ENCODE measurements at places on chromosomes 2 and 18.

GRCh38 chr18:11745521-11745920 lies 56.5 kb downstream of the GNAL start:
- no peak for DNase-seq

DNA sequence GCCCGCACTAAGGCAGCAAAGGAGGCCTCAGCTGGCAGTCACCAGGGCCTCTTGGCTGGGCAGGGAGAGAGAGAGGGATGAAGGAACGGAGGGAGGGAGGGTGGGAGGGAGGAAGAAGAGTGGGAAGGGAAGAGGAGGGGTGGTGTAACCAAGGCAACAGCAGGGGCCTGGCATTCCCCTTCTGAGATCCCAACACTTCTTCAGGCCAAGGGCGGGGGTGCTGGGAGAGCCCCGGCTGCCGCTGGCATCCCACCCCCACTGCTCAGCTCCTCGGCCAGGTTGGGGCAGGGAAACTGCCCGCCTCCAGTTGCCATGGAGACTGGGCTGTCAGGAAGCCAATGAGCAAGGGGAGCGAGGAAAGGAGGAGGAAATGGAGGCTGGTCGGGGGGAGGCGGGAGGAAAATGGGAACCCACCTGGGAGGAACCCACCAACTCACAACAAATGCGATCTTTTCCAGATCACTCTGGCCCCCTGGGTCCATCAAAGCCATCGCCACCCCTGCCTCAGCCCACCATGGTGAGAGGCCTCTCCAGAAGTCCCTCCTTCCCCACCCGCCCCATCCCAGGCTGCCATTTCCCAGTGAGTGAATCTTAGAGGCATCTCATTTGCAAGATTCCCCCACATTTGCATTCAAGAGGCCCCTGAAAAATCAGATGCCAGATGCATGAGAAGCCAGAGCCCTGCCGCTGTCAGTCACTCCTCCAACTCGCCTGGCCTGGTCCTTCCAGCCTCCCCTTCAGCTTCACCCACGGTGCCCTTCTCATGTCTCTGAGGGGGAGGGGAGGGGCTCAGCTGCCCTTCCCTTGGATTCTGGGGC lies 12.4 kb downstream of the SH2D6 start:
- DNase-seq, result peak; percentile 93

- DNase-seq, result no peak
Measured at GRCh38 chr2:172674034-172674967, 61.3 kb upstream of the RAPGEF4 start.

DNA sequence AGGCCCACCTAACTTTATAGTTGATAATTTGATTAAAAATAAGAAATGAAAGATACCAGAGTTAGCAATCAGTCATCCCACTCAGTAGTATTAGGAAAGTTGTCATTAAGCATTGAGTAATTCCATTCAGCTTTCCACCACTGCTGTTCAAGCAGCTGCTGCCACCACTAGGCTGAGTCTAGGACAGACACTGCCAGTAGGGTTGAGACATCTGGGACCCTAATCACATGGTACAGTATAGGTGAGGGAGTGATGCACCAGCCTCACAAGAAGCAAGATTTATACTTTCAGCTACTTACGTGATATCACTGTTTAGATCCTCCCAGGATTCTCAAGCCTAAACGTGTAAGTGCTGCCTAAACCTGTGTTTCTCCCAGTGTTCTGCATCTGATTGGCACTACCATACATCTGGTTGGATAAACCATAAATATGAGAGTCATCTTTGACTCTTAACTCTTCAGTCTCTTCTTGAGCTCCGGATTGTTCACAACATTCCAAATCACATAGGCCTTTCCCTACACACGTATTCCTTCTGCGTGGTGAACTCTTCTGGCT lies 3.2 kb downstream of the UBXN4 start:
- no peak for DNase-seq

GRCh38 chr18:59054496-59055287 lies 85.0 kb upstream of the SEC11C start:
- no peak for DNase-seq

GRCh38 chr2:241286348-241287090 lies 29.0 kb downstream of the HDLBP start:
- no peak for DNase-seq

DNA sequence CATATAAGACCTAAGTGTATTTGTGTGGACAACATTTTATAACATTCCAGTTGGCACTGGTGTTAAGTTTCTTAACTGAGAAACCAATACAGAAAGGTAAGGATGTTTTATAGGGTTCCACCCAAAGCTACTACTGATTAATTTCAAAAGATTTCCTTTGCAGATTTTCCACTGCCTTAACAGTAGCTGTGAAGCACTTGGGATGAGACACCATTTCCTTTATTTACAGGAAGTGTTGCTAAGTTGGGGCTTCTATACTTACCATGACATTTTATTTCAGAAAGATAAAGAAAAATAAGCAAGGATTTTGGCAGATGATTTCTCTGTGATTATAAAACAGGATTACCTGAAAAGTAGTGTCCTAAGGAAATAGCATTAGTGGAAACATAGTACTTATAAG lies 234.3 kb downstream of the CALCRL start:
- DNase-seq, result no peak

DNA sequence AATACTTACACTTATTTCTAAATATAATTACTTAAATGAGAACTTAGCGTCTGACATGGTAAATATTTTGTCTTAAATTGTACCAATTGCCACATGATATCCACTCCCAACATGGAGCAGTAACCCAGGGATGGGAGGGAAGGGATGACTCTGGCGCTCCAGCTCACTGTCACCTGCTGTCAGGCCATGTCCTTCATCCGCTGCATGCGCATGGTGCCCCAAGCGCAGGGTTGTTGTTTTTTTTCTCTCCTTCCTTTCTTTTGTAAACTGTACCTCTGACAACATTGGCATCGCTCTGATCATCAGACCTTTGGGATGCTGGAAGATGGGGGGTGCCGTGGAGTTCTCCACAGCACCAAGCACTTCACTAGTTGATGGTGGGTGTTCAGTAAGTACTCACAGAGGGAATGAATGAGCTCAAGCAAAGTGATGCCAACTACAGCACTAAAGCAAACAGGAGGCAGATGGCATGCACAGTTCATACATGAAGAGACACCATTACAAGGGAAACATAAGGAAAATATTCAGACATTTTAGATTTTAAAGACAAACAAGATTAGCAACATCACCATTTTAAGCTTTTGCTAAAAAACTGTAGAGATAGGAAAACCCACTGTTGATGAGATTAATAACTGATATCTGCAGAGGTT lies 247.8 kb downstream of the GBX2 start:
- no peak for DNase-seq

GRCh38 chr2:197805715-197806633 lies 1.6 kb downstream of the PLCL1 start:
- DNase-seq, result no peak

- DNase-seq, result no peak
Measured at GRCh38 chr18:46239998-46240397, 135.8 kb downstream of the HAUS1 start.

- no peak for DNase-seq
Measured at GRCh38 chr2:136215449-136215848, 97.5 kb upstream of the CXCR4 start.

- DNase-seq, result no peak
Measured at GRCh38 chr18:35707247-35707646, 125.7 kb downstream of the GALNT1 start.

GRCh38 chr2:143833015-143833660 lies 686.8 kb downstream of the ZEB2 start:
- DNase-seq, result no peak

DNA sequence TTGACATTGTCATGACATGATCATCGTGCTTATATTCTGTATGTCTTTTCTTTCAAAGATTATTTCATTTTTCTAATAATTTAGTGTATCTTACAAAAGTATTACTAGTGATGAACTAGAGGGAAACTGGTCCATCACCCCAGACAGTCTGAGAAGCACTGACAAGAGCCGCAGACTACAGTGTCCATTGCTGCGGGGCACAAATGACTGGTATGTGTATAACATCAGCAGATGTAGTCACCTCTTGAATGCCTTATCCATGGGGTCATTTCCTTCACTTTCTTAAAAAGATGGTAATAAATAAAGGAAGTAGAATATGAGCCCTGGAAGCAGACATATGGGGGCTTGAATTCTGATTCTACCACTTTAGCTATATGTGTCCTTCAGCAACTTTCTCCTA lies 29.6 kb downstream of the NEMP2 start:
- DNase-seq, result no peak

DNA sequence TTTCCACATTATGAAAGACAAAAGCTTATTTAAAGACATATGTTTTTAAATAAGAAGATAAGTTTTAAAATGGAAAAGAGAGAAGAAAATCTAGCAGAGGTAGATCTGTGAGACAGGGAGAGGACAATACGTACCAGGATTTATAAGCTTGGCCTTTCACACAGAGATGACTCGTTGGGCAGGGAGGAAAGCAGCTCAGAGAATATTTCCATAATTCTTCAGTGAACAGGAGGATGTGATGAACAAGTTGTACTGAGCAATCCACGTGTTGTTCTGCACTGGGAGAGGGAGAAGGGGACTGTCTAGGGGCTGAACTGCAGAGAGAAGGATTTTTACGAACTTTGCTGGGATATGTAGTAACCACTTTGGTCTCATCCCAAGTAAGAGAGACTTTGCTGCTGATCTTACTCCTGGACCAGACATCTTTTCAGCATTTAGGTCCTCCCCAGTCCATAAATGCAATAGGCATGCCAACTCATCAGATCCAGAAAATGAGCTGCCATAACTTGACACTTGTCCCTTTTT lies 162.5 kb upstream of the SETBP1 start:
- DNase-seq, result no peak

DNA sequence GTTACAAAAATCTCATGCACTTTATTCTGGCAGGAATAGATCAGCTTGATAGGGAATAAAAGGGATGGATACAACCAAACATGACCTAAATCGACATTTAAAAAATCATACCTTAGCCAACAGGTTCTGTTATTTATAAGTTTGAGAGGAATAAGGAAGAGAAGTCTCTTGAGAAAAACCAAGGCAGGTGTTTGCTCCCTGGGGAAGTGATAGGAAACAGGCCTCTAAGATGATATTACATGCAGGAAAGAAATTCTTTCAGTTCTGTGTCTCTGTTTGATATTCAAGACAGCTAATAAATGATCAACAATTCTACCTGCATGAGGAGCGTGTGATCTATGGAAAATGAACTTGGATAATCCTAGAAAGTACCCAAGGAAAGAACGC lies 184.8 kb upstream of the ZEB2 start:
- no peak for DNase-seq

DNA sequence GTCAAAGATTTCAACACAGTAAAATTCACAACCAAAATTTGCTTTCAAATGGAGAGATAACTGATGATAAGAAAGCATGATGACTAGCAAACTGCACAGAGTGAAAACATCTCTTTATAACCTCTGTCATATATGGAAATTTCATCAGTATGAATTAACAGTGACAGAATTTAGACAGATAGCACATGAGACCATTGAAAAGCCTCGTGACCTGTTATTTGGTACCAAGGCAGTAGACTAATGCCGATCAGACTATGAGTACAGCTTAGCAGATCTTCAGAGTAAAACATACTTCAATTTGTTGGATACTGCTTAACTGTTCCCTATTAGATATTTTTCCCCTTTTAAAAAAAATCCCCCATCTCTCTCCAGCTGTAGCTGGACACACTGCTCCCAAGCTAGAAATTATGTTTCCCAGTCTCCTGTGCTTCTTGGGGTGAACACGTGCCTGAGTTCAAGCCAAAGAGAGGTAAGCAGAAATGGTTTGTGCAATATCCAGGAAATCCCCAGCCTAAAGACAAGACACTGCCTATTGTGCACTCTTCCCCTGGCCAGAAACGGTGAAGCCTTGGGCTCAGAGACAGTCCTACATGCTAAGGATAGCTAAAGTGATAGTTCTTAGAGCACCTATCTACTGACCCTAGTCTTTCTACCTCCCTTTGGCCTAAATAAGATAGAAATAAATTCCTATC lies 256.1 kb downstream of the NCKAP5 start:
- DNase-seq, result no peak

DNA sequence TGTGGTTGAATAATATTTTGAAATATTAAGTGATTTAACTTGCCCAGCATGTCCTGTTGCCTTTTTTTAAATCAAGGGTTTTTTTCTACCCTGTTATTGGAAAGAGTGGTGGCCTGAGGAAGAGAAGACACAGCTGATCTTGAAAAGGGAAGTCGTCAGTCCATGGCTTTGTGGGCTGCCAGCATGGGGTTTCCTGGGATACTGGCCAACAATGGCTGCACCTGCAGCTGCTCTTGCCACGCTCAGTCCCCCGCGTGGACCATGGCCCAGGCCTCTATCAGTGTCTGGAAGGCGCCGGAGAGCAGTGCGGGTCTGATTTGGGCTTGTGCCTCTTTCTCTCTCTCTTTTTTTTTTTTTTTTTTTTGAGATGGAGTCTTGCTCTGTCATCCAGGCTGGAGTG lies 99.3 kb downstream of the ASB1 start:
- no peak for DNase-seq

DNA sequence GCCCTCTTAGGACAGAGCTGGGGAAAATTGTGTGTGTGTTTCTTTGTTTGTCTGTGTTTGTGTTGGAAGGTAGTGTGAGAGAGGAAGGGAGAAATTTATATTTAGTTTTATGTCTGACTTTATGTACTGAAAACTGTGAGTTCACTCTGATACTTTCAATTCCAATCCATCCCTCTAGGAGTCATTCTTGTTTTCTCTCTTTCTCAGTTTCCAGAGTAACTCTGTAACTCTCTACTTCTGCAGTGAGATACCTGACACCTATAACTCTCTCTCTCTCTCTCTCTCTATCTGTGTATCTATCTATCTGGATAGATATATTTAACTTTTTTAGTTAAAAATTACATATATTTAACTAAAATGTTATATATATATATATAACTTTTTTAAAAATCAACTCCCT lies 128.7 kb downstream of the UBR3 start:
- no peak for DNase-seq

DNA sequence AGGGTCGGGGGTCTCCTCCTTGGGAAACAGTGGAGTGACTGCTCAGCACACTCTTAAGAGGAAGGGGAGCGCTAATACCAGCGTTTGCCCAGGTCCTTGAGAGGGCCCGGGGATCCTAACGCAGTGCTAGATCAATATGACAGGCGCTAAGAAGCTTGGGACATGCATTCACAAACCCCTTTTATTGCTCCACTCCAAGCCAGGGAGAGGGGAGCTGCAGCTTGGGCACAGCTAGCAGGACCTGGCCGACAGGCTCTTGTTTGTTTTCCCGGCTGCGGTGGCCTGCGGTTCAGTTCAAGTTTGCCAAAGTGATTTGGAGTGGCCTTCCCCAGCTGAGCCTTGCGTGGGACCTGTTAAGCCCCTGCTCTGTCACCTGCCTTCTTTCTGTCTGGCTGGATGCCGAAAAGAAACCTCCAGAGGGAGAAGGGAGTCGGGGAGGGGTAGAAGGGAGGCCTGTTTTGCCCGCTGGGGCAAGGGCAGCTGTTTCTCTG lies 152.1 kb downstream of the GLI2 start:
- no peak for DNase-seq

GRCh38 chr2:157744571-157745076 lies 116.0 kb upstream of the ACVR1C start:
- DNase-seq, result no peak

- no peak for DNase-seq
Measured at GRCh38 chr2:190882411-190882766, 1.8 kb downstream of the GLS start.

- no peak for DNase-seq
Measured at GRCh38 chr18:36499938-36500337, 202.4 kb downstream of the FHOD3 start.

GRCh38 chr2:31192396-31192795 lies 24.9 kb downstream of the CAPN14 start:
- DNase-seq, result no peak
